ENCODE measurements at places on chromosomes 7 and 10.
A peak's percentile ranks its signal among the peaks of the same experiment; 100 is the strongest.

GRCh38 chr10:2987185-2987768 is 80.1 kb upstream of the PFKP start:
- DNase-seq, result no peak

DNA sequence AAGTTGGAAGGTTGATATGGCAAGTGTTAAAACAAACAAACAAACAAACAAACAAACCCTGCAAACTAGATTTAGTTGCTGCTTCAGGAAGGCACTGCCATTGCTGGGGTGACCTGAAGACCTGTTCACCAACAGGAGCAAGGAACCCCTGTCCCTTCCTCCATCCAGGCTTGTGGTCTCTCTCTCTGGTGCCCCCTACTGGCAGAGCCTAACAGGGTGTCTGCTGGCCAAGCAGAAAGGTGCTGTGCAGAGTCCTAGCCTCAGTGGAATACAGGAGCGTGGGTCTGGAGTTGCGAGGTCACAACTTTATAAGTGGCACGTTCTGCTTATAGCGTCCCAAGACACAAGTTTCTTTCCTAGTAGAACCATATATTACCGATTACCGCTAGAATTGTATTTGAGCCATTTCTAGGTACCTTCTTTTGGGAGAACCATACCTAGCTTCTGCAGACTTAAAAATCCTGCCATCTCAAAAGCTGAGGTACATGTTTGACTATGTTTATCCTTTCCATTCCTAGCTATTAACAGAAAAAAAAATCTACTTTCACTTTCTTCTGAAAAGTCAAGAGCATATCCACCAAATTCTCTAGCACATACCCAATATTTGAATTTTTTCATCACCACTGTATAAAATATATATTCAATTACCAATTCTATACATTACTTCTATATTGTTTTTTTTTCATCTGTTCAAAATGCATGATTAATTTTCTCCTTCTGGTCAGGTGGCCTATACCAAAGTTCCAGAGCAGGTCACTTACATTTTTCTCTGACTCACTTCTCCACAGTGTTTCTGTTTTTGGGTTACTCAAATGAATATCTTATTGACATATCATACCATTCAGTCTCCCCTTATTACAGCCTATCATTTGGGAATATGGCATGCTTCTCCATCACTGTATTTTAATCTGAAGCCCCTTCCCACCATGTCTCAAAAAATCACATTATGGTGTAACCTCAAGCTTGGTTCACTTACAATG is 29.1 kb upstream of the CALD1 start:
- no peak for DNase-seq

DNA sequence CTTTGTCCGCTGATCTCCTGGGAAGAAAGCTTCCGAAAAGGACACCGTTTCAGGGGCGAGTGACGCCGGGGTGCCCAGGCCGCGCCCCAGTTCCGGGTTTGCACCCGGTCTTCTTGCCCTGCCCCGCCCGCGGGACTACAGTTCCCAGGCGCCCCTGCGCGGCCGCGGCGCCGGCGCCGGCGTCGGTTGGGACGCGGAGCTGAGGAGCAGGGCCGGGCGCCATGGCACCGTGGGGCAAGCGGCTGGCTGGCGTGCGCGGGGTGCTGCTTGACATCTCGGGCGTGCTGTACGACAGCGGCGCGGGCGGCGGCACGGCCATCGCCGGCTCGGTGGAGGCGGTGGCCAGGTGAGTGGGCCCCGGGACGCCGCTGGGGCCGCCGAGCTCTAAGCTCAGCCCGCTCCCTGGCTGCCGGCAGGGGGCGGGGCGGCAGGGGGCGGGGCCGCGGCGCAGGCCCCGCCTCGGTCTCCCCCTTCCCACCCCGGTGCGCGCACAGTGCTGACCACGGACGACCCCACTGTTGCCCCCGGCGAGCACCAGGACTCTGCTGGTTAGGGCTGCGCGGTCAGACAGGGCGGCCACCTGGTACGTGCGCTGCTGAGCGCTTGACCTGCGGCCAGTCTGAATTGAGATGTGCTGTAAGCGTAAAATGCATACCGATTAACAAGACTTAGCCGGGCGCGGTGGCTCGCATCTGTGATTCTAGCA is at the start of gene LHPP:
Gene LHPP (plus strand): TSS at position 182 of the 706 bp plus-strand sequence. CDS start 40 bp downstream, at position 222.
- no peak for DNase-seq

GRCh38 chr10:3391657-3392056 is 219.1 kb upstream of the PITRM1 start:
- DNase-seq, result no peak

GRCh38 chr10:132020456-132020855 is 38.7 kb upstream of the BNIP3 start:
- DNase-seq, result no peak

GRCh38 chr10:79264942-79265341 is 82.3 kb upstream of the PPIF start:
- no peak for DNase-seq

- no peak for DNase-seq
These were observed 65.8 kb downstream of the RHOBTB1 start for GRCh38 chr10:60878224-60878623.

GRCh38 chr10:31721096-31721495 is 207.5 kb downstream of the ARHGAP12 start:
- DNase-seq, result no peak

GRCh38 chr7:75885036-75885435 is 6.2 kb downstream of the RHBDD2 start:
- no peak for DNase-seq

DNA sequence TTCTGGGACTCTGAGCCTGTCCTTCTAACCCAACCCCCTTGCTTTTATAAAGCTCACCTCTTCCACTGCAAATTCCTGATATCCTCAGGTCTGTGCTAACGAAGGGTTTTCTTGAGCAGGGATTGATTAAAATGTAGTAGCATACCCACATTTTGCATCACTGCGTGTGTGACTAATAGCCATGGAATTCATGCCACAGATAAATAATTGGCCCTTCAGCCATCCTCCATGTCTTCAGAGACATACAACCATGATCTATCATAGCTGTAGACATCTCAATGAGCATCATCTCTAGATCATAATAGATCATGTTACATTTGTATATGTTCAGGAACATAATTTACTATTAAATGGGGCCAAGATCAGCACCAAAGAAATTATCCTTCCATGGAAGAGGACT is 990.3 kb downstream of the KCNMA1 start:
- DNase-seq, result no peak

DNA sequence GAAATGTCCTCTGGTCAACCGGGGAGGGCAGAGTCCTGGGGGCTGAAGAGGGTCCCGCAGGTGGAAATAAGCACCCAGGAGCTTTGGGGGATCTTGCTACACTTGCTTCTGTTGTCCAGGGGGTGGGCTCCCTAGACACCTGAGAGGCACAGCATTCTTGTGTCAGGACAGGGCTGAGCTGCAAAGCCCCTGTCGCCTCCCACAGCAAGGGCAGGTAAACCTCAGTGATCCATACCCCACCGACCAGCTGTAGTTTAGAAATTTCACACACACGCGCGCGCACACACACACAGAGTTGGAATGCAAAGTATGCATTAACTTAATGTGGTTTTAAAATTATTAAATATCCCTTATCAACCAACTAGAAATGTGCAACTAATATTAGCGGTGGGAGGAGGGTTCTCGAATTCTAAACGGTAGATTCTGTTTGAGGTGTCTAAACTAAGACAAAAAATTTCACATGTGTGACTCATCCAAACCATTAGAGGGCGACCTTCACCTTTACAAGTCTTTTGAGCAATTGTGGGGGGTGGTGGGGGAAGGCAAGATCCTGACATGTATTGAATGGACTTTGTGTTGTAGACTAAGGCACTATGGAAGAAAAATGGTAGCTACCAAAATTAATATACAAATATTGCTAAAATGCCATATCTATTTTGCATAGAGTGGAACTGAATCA is 34.3 kb upstream of the PTF1A start:
- peak; percentile 45 for DNase-seq

DNA sequence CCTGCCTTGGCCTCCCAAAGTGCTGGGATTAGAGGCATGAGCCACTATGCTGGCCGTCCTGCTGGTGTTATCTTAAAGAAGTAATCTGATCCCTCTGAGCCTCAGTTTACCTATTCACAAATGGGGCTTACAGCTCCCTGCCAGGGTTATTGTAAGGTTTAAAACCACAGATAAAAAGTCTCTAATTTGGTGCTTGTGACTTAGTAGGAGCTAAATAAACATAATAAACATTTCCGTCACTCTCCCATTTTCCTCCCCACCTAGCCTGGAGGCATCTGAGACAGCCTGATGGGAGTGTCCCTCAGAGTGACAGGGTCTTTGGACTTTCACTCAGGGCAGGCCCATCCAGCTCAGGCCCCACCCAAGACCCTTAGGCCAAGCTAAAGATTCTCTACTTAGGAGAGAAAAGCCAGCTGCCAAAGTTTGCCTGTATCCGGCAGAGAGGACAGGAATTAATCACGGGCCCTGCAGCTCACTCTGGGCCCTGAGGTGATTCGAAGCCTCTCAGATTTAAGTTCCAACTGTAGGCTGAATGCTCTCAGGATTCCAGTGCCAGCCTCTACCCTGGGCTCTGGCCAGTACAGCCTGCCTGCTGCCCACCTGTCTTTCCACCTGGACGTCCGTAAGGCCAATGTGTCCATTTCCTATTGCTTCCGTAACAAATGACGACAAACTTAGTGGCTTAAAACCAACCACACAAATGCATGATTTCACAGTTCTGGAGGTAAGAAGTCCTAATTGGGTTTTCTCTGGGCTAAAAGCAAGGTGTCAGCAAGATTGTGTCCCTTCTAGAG is 21.8 kb upstream of the DUSP5 start:
- no peak for DNase-seq

- DNase-seq, result no peak
These were observed 19.3 kb upstream of the GAD2 start for GRCh38 chr10:26197248-26197647.

DNA sequence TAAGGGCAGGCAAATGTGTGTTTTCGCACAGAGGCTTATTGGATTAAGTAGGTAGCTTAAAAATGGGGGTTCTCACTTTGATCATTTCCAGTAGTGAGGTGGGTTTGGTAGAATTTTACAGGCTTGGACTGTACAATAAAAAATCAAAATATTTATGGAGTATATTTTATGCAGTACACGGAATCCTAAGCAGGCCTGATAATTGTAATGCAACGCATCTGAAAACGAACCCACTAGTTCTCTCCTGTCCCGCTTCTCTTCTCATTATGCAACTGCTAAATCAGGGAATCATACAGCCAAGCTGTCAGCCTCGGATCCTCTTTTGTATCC is 377 bp upstream of the POLR1F start:
- DNase-seq, result no peak

GRCh38 chr7:94344826-94345225 is 49.9 kb upstream of the COL1A2 start:
- no peak for DNase-seq

DNA sequence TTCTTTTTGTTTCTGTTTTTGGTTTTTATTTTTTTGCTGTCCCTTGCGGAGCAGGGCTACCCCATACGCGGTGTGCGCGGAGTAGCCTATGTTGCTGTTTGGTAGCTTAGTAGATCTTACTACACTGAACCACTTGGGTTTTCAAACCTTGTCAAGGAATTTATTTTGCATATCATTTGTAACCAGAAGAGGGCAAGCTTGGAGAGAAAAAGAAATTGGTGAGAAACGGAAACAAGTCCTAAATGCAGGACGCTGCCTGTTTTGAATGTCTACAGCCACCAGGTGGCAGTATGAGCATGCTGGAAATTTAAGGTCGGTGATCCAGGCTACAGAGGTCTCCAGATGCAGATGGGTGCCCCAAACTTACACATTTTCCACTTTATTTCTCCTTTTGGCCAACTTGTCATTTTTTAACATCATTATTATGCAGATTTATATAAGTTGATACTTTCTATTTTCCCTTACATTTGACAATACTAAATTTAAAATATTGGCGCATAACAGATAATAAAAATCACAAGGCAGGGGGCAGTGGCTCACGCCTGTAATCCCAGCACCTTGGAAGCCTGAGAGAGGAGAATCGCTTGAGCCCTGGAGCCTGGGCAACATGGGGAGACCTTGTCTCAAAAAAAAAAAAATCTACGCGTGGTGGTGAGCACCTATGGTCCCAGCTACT is 15.3 kb upstream of the TRA2A start:
- DNase-seq, result peak; percentile 64

DNA sequence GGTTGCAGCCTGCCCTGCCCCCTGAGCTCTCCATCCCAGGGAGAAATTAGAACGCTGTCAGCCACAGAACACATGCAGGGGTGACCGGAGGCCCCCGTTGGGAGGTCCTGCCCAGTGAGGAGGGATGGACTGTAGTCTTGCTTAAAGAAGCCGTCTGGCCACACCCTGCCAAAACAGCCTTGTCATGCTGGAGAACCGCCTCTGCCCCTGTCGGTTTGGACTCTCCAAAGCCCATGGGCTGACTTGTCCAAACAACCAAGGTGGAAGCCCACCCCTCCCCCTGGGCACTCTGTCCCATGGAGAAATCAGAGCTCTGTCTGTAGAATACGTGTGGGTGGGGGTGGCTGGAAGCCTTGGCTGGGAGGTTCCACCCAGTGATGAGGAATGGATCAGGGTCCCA is 12.7 kb upstream of the TBATA start:
- no peak for DNase-seq

DNA sequence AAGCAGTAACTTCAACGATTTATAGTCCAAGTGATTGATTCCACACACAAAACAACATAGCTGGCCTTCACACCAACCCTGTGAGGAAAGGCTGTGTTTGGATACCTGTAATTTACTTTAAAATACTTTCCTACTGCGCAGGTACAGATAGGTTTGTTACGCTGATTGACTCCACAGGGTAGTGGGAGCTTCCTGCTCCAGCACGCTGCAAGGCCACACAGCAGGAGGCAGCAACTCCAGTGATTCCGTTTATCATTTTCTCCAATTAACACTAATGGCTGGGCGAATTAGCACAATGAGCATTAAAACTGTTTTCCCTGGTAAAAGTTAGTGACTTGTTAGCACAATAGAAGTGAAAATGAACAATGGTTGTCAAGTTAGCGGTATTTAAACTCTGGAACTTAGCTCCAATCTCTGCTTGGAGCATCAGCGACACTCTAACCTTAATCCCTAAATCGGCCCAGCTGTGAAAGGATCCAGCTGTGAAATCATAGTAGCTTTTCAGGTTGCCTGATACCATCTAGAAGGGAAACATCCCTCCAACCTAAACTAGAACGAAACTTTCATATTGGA is 959 bp downstream of the DCLRE1C start:
- no peak for DNase-seq

DNA sequence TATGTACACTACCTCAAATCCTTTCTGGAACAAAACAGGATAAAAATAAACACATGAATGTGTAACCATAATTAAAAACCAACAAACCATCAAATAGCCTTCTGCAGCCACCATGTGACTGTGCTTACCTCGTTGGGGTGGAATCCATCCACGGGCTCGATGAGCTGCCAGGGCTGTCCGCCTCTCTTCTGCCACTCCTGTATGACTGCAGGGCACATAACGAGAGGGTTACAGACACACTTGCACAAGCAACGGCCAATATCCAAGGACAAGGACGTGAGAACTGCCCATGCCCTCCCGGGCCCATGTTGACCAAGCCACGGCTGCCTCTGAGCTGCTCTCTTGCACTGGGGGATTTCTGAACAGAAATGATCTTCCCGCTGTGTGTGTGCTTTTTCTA is 132.2 kb downstream of the ANLN start:
- no peak for DNase-seq

GRCh38 chr7:52842202-52842900 is 193.1 kb upstream of the POM121L12 start:
- no peak for DNase-seq

Data from epithelial cell of proximal tubule (primary cell).